ENCODE measurements at places on chromosomes 2 and 18. TPM values are rescaled to one million over a fixed set of nuclear protein-coding genes. Genes with fewer than 3 reads are reported as not detected.

DSC1 gene
- polyA plus RNA-seq: not detected

BOLL gene
- not detected for polyA plus RNA-seq

ANKRD44 gene
- polyA plus RNA-seq: 18.5 TPM

SGPP2 gene
- 0.13 TPM for polyA plus RNA-seq

GALNT3 gene
- 8.2 TPM for polyA plus RNA-seq

LYG2 gene
- not detected for polyA plus RNA-seq

TMEM200C gene
- polyA plus RNA-seq: 0.09 TPM

KYNU gene
- 11.1 TPM for polyA plus RNA-seq

IL18R1 gene
- 2.2 TPM for polyA plus RNA-seq

PDE11A gene
- 0.02 TPM for polyA plus RNA-seq

PMAIP1 gene
- 10.1 TPM for polyA plus RNA-seq

PTPRM gene
- 28.3 TPM for polyA plus RNA-seq

FMNL2 gene
- polyA plus RNA-seq: 8.8 TPM

HPCAL1 gene
- polyA plus RNA-seq: 58.5 TPM

ZNF236 gene
- 2.6 TPM for polyA plus RNA-seq

RNMT gene
- polyA plus RNA-seq: 15.0 TPM

ARHGAP28 gene
- polyA plus RNA-seq: 2.6 TPM

RAX gene
- polyA plus RNA-seq: 0.03 TPM

RAB6D gene
- polyA plus RNA-seq: 0.05 TPM

SULT1C4 gene
- 0.30 TPM for polyA plus RNA-seq

GPR35 gene
- 19.1 TPM for polyA plus RNA-seq

GRHL1 gene
- polyA plus RNA-seq: 0.20 TPM

NT5DC4 gene
- polyA plus RNA-seq: 0.72 TPM

CNNM3 gene
- 7.8 TPM for polyA plus RNA-seq

TRABD2A gene
- 5.0 TPM for polyA plus RNA-seq

ALPG gene
- polyA plus RNA-seq: not detected

GPAT2 gene
- polyA plus RNA-seq: 5.0 TPM

COL4A3 gene
- 26.9 TPM for polyA plus RNA-seq

IL36B gene
- polyA plus RNA-seq: not detected

PRKAG3 gene
- not detected for polyA plus RNA-seq

TRAK2 gene
- 11.8 TPM for polyA plus RNA-seq

ICA1L gene
- polyA plus RNA-seq: 1.0 TPM

PGAP1 gene
- polyA plus RNA-seq: 0.80 TPM

IL36RN gene
- polyA plus RNA-seq: not detected

HOXD4 gene
- polyA plus RNA-seq: 5.1 TPM

HTR2B gene
- 0.67 TPM for polyA plus RNA-seq

FAM124B gene
- polyA plus RNA-seq: 0.45 TPM

AGXT gene
- 1.5 TPM for polyA plus RNA-seq

PARD3B gene
- 0.85 TPM for polyA plus RNA-seq

C2orf80 gene
- polyA plus RNA-seq: not detected

LAMA1 gene
- 0.52 TPM for polyA plus RNA-seq

SLC4A3 gene
- polyA plus RNA-seq: 0.74 TPM

TEKT4 gene
- not detected for polyA plus RNA-seq

IL1RL1 gene
- 0.56 TPM for polyA plus RNA-seq

ERBB4 gene
- polyA plus RNA-seq: under 0.01 TPM

CCDC74B gene
- 0.61 TPM for polyA plus RNA-seq

ZSWIM2 gene
- polyA plus RNA-seq: not detected

REEP1 gene
- polyA plus RNA-seq: 1.1 TPM

SPP2 gene
- polyA plus RNA-seq: not detected

NAT8 gene
- 0.14 TPM for polyA plus RNA-seq

TCF23 gene
- polyA plus RNA-seq: 0.93 TPM

TRIM43 gene
- not detected for polyA plus RNA-seq

GKN1 gene
- polyA plus RNA-seq: not detected

MPP4 gene
- polyA plus RNA-seq: 0.26 TPM

XDH gene
- polyA plus RNA-seq: not detected

KLHL30 gene
- 0.09 TPM for polyA plus RNA-seq

KLHL41 gene
- polyA plus RNA-seq: 0.52 TPM

All from spleen (tissue), 13 donors.